Coronary artery (tissue), 2 donors: ENCODE measurements at places on chromosomes 7 and 10.

GRCh38 chr7:17502213-17503060 is 204.0 kb downstream of the AHR start:
- no peak for DNase-seq

DNA sequence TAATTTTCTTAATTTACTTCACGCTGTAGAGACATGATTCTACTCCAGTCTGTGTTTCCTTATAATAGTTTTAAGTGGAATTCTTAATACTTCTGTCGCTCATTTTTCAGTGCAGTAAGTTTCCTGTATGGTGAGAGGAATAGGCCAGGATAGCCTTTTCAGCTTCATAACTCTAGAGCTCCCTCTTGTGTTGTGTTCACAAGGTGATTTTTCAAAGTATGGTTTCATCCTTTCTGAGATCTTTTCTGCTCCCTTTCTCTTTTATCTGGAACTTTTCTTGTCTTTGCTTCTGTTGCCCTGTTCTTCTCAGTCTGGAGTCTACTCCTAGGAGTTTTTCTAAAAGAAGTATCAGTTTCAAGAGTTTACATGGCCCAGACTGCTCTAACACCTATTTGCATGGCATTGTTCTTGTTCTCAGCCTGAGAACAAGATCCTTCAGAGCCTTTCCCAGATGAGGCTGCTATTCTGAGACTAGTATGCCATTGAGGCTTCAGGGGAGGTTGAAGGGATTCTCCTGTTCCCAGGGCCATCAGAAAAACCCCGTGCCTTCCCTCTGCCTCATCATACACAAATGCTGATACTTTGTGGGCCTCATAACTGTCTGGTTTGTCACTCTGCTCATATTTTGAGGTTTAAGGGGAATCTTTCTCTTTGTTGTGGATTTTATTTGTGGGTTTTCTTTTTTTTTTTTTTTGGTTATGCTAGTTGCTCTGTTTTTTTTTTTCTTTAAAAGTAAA is 21.8 kb downstream of the NET1 start:
- no peak for DNase-seq

GRCh38 chr7:42460933-42461332 is 223.9 kb upstream of the GLI3 start:
- DNase-seq, result no peak

GRCh38 chr7:128271471-128271941 is 30.4 kb downstream of the LEP start:
- peak; percentile 62 for DNase-seq

GRCh38 chr7:77702513-77702912 is 6.3 kb downstream of the RSBN1L start:
- no peak for DNase-seq

GRCh38 chr7:27237735-27238334 is 4.8 kb upstream of the EVX1 start:
- no peak for DNase-seq

DNA sequence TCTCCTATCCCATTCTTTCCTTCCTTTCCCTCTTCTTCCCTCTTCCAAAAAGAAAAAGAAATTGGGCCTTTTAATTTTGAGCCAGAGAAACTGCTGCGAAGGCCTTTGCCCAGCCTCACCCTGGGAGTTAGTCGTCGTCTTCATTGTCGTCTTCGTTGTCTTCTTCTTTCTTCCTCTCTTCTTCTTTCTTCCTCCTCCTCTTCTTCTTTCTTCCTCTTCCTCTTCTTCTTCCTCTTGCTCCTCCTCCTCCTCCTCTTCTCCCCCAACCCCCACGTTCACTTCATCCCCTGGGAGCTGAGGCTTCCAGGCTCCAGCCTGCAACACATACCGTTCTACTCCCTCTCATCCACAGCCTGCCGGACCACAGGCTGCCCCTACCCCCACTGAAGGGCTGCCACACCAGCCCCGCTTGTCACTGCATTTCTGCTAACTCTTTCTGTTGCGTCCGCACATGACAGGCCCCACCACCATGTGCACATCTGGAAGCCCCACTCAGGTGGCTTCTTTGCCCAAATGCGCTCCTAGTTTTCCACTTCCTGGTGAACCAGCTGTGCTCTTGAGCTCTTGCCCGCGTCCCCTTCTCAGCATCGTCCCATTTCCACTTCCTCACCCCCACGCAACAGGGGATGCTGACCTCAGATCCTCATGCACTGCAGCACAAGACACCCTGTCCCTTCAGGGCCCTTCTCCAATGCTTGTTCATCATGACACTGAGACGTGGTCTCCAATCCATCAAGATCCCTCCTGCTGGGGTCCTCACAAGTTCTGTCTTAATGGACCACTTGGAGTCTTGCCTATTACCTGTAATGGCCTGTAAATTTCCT is 94.9 kb upstream of the SH2B2 start:
- DNase-seq, result no peak

- DNase-seq, result no peak
These were observed 27.0 kb downstream of the MMD2 start for GRCh38 chr7:4931943-4932342.

DNA sequence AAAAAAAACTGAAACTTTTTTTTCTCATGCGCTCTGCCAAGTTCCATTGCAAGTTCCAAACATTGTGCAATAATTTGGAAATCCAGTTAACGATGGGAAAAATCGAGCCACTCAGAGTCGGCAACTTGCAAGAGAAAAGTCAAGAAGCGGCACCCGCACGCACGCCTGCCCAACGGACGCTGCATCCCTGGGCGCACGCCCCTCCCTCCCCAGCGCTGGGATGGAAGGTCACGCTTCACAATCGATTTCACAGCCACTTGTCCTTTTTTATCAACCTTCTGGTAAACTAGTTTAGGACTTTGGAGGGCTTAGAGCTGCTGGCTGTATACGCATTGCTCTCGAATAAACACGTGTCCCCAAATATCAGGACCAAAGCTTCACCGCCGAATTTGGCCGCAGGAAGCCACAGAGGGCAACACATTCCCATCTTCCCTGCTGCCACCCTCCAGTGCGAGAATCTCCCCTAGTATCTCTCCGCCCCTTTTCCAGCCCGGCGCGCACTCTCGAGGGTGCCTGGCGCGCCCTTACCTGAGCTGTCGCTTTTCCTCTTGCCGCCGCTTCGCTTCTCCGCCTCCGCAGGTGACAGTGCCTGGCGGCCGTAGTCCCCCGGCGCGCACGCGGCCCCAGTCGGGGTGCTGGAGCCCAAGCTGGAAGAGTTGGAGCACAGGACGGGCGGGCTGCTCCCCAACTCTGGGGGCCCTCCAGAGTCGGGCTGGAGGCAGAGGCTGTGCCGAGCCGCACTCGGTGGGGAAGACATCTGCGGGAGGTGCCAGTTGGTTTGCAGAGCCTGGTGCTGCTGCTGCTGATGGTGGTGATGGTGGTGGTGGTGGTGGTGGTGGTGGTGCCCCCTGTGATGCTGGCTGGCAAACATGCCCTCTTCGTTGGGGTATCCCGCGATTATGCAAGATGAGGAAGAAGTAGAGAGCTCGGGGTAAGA is 857 bp downstream of the MEOX2 start:
- DNase-seq, result peak; percentile 78

- DNase-seq, result no peak
These were observed 122.5 kb upstream of the C1QL3 start for GRCh38 chr10:16644146-16644545.

GRCh38 chr7:88689821-88690220 is 69.7 kb upstream of the ZNF804B start:
- no peak for DNase-seq

DNA sequence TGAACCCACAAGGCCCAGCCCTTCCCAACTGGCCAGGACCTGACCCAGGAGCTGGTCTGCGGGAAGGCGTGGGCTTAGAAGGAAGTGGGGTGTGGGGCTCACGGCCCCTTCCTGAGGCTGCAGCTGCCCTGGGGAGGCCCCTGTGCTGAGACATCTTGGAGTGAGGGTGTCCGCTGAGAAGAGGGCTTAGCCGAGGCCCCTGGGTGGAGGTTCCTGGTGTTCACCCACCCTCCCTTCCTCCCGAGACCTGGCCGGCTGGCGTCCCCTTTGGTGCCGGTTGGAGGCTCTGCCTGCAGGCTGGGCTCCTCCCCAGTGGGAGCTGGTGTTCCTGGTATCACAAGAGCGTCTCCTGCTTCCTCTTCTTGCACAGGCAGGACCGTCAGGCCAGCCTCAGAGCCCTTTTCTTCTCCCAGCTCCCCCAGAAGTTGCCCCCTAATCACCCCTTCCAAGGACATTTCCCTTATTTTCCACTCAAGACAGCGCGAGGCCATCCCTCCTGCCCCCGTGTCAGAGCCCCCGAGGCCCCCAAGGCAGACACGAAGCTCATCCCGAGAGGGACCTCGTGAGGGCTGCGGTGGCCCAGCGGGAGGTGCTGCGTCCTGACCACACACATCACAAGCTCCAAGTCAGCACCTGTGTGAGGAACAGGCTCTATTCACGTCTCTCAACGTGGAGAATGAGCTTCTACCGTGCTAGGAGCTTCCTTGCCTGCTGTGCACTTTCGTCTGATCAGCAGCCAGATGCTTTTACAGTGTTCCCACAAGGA is 25.1 kb upstream of the FAM20C start:
- DNase-seq, result no peak

- DNase-seq, result peak; percentile 45
These were observed 8.4 kb downstream of the DBNL start for GRCh38 chr7:44052771-44053365.

GRCh38 chr10:119737823-119738222 is 12.0 kb downstream of the INPP5F start:
- no peak for DNase-seq

DNA sequence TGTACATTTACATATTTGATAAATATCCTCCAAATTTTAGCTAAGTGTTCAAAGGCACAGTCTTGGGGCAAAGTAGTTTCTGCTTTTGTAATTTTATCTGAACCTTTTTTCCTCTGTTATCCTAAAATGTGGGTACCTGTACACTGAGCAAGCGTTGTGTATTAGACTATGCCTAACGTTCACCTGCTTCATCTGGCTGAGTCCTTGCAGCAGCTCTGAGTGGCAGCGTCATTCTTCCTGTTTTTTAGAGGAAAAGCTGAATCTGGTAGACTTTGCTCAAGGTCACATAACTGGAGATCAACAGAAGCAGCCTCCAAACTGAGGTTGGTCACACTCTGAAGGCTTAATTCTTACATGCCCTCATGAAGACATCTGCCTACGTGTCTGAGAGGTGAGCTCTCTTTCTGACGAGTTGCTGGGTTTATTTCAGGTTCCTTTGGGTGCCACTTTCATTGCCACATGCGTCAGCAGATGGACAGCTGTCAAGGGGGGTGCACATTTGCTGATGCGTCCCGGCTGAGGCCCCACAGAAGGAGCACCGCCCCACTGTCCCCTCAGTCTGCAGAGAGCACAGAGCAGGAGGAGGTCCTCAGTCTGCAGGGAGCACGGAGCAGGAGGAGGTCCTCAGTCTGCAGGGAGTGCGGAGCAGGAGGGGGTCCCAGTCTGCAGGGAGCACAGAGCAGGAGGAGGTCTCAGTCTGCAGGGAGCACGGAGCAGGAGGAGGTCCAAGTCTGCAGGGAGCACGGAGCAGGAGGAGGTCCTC is 406.5 kb upstream of the SHH start:
- DNase-seq, result peak; percentile 11

DNA sequence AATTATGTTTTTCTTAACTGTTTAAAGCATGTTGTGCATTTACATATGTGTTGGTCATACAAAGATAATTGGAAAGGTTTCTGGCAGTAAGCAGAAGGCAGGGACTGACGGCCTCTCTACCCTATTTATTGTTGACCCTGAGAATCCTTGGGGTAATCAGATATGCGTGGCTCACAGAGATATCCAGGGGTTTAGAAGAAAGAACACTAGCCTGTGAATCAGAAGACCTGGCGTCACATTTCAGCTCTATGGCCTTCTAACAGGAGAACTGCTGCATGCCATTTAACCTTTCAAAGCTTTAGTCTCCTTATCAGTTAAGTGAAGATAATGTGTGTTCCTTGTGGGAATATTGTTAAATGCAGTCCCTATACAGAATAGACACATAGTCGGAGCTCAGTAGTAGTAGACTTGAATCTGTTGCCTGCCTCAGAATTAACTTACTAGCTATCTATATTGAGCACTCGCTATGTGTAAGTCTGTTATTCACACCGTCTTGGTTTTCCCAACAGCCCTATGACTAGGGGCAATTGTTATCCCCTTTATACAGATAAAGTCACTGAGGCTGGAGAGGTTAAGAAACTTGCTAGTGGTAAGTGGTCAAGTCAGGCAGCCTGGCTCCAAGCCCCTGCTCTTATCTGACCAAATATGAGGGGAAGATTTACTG is 129.6 kb upstream of the ANKRD1 start:
- DNase-seq, result no peak

DNA sequence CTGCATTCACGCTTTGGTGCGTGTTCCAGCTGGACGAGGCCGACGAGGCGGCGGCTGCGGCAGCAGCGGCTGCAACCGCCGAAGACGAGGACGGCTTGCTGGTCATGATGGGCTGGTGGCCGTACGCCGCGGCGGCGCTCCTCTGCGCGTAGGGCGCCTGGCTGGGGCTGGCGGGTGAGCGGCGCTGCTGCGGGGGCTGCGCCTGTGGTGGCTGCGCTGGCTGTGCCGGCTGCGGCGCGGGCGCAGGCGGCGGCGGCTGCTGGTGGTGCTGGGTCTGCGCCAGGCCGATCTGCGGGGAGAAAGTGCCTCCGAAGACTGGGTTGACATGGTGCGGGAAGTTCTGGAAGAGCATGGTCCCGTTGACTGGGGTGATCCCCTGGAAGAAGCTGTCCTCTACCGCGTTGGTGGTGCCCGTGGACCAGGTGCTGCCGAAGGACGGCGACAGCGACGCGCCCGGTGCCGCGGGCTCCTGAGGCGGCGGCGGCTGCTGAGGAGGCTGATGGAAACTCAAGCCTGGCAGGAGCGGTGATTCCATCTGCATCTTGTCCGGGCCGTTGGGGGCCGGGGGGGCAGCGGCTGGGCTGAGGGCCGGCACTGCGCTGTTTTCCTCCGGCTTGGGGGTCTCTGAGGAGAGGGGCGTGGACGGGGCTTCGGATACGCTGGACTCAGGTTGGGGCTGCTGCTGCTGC is 51.1 kb downstream of the CPEB3 start:
- DNase-seq, result peak; percentile 74

DNA sequence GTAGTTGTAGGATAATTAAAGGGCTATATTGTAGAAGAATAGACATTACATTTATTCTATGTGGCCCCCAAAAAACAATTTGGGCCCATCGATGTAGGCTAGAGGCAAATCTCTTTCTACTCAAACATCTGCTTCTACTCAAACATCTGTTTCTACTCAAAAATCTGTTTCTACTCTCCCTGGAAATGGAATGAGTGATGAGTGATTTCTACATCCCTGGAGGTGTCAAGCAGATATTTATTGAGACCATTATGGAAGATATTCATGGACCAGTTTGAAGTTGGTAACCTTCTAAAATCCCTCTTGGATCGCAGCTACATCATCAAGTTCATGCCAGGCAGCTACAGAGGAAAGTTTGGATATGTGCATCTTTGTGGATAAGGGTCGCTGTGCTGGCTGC is 5.1 kb upstream of the PLPP4 start:
- DNase-seq, result no peak

DNA sequence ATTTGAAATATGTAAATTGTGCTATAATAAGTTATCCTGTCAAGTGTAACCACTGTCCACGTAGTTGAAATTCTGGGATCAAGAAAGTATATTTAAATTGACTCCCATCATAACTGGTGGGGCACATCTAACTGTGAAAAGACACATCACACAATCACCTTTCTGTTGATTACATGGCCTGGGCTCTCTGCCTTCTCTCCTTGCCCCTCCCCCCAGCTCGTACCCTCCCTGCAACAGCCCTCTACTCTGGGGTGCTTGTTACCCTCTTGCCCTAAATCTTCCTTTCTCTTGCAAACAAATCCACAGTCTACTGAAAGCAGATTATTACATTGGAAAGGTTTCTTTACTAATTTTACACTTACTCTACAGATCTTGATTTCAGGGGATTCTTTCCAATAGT is 56.3 kb downstream of the CCDC186 start:
- no peak for DNase-seq

GRCh38 chr7:43318188-43318770 is 205.8 kb downstream of the HECW1 start:
- DNase-seq, result no peak
